Mesendoderm (in vitro differentiated cells): ENCODE measurements at places on chromosomes 7 and 10.

- peaks cover 2% of the 10 kb centered on the region for H3K27me3 ChIP-seq
- peak; percentile 67 for DNase-seq
- H3K36me3 ChIP-seq: no peaks in the 10 kb centered on the region
- H3K4me1 ChIP-seq: no peaks in the 10 kb centered on the region
Observed at GRCh38 chr10:103554488-103555324, 61.2 kb downstream of the NEURL1 start.

- no peak for DNase-seq
- no peaks in the 10 kb centered on the region for H3K27me3 ChIP-seq
- no peaks in the 10 kb centered on the region for H3K4me1 ChIP-seq
- peaks cover 7% of the 10 kb centered on the region for H3K36me3 ChIP-seq
Observed at GRCh38 chr7:112462236-112462635, 12.0 kb downstream of the IFRD1 start.

GRCh38 chr10:4053940-4054339 lies 268.9 kb upstream of the KLF6 start:
- no peaks in the 10 kb centered on the region for H3K27me3 ChIP-seq
- no peaks in the 10 kb centered on the region for H3K4me1 ChIP-seq
- no peaks in the 10 kb centered on the region for H3K36me3 ChIP-seq

GRCh38 chr10:43117777-43118583 lies 20.3 kb upstream of the CSGALNACT2 start:
- no peaks in the 10 kb centered on the region for H3K27me3 ChIP-seq
- no peaks in the 10 kb centered on the region for H3K4me1 ChIP-seq
- no peak overlapping the region for H3K27ac ChIP-seq
- H3K36me3 ChIP-seq: no peaks in the 10 kb centered on the region
- DNase-seq: no peak
- H3K4me3 ChIP-seq: no peak overlapping the region

- no peak overlapping the region for H3K4me3 ChIP-seq
- no peak overlapping the region for H3K27ac ChIP-seq
- DNase-seq: peak; percentile 76
- peaks cover 3% of the 10 kb centered on the region for H3K4me1 ChIP-seq
Observed at GRCh38 chr7:116782177-116782711, 80.1 kb upstream of the CAPZA2 start.

DNA sequence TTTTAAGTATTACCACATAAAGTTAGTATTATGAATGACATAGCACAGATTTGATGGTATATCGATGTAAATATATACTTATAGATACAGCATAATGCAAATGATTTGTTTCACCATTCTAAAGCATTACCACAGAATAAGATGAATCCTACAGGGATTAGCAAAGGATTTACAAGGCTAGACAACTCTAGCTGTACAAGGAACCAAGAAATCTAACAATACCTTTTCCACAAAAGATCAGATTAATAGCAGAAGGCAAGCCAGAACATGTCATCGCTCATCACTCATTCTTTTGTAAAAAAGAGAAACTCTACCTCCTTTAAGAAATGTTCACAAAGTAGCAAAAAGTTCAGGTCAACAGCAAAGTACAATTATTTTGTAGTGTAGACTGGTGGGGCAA lies 105.1 kb upstream of the ANK3 start:
- no peak overlapping the region for H3K4me3 ChIP-seq
- no peaks in the 10 kb centered on the region for H3K4me1 ChIP-seq
- no peaks in the 10 kb centered on the region for H3K27me3 ChIP-seq
- no peaks in the 10 kb centered on the region for H3K36me3 ChIP-seq

- H3K27ac ChIP-seq: no peak overlapping the region
- no peaks in the 10 kb centered on the region for H3K36me3 ChIP-seq
- no peaks in the 10 kb centered on the region for H3K27me3 ChIP-seq
- no peak for DNase-seq
- no peak overlapping the region for H3K4me3 ChIP-seq
- H3K4me1 ChIP-seq: no peaks in the 10 kb centered on the region
Observed at GRCh38 chr7:23093111-23093510, 12.5 kb upstream of the KLHL7 start.

DNA sequence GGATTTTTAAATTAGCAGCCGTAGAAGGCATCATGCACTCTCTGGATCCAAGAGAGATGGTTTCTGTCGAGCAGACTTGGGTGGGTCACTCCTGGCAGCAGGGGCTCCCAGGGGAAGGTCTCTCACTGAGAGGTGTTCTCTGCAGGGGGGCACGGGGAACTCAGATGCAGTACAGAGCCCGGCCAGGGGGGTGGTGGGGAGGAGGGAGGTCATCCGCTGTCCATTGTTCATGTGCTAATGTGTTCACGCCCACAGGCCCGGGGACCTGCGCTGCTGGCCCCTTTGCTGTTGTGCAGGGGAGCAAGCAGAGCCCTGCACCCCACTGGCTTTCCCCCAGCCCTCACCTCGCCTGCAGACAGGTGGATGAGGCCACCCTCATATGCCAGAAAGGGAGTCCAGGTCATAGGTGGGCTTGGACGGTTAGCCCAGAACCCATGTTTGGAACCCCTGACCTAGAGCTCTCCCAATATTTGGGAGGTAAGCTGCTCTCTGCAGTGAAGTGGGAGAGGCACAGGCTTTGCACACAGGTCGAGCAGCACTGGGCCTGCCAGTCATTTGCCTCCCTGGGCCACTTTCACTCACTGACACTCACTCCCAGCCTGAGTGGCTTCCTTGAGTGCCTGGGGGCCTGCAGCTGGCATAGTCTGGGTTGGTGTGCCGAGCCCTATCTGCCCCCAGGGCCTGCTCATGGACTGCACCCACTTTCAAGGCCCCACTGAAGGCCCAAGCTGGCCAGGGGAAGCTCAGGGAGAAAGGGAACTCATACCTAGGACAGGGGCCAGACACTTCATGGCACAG lies 12.6 kb upstream of the TBRG4 start:
- no peak overlapping the region for H3K4me3 ChIP-seq
- no peak overlapping the region for H3K27ac ChIP-seq
- H3K4me1 ChIP-seq: no peaks in the 10 kb centered on the region
- no peaks in the 10 kb centered on the region for H3K27me3 ChIP-seq
- peak; percentile 27 for DNase-seq

DNA sequence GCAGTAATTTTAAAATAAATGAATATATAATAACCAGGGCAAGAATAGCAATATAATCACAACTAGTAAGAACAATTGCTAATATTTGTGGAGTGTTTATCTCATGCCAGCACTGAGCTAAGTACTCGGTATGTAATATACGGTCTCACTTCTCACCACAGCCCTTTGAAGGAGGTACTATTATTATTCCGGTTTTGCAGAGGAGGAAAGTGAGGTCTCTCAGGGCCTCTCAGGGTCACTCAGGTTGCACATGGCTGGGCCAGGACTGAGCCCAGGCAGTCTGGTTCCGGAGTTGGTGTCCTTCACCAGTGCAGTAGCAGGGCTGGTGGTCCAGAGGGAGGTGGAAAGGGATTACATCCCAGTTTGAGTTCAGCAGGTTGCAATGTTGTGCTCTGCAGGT lies 80.9 kb downstream of the CHN2 start:
- H3K36me3 ChIP-seq: no peaks in the 10 kb centered on the region
- H3K27me3 ChIP-seq: no peaks in the 10 kb centered on the region
- DNase-seq: no peak
- no peak overlapping the region for H3K27ac ChIP-seq

DNA sequence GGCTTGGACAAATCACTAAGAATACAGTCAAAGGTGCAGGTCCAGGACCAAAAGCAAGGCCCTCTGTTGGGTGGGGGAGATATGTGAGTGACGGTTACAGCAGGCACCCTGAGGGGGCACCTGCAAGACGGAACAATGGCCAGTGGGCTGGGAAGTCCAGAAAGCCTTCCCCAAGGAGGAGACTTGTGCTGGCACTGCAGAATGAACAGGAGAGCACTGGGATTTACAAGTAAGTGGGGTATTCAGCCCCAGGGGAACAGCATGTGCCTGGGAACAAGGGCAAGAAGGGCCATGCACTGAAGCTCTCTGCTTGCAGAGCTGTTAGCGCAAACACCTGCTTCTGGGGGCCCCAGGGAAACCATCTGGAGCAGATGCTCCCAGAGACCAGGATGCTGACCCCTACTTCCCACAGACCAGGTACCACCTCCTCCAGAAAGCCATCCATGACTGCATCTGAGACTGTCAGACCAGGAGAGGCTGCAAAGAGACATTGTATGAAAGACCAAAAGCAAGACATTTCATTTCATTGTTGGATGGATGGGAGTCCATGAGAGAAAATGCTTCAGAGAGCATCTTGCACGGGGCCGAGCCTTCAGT lies 24.6 kb upstream of the ZMIZ1 start:
- DNase-seq: no peak
- peaks cover 13% of the 10 kb centered on the region for H3K4me1 ChIP-seq
- no peaks in the 10 kb centered on the region for H3K27me3 ChIP-seq
- H3K36me3 ChIP-seq: no peaks in the 10 kb centered on the region

DNA sequence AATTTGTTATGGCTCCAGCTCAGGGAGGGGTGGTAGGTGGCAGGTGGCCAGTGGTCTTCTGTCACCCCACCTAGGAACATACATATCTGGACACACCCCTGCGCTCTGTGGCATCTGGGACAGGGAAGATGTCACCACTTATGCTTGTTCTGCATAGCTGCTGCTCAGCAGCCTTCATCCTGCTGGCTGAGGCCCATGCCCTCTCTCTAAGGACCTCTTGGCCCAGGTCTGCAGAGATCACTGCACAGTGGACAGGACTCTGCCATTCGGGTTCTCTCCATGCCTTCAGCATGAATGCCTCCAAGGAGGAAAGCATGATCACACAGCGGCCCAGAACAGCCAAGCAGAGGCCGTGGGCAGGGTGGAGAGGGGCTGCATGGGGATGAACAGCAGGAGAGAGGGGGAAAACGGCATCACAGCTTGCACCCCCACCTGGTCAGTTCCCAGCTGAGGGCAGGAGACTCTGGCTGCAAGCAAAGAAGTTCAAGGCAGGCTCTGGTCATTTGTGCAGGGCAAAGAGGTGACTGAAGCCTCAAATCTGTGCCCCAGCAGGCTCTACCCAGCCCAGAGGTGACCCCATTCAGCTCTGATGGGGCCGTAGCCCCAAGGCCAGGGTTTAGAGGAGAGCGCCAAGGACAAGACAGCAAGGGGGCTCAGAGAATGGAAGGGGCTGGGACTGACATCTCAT lies 47.8 kb upstream of the GDF10 start:
- no peaks in the 10 kb centered on the region for H3K36me3 ChIP-seq
- no peaks in the 10 kb centered on the region for H3K27me3 ChIP-seq
- H3K4me1 ChIP-seq: no peaks in the 10 kb centered on the region
- no peak overlapping the region for H3K27ac ChIP-seq
- DNase-seq: no peak

GRCh38 chr7:155852426-155853301 lies 40.4 kb upstream of the SHH start:
- H3K27ac ChIP-seq: no peak overlapping the region
- no peaks in the 10 kb centered on the region for H3K27me3 ChIP-seq
- no peaks in the 10 kb centered on the region for H3K4me1 ChIP-seq
- no peaks in the 10 kb centered on the region for H3K36me3 ChIP-seq
- DNase-seq: no peak

- no peaks in the 10 kb centered on the region for H3K4me1 ChIP-seq
- no peak for DNase-seq
- H3K4me3 ChIP-seq: no peak overlapping the region
- no peaks in the 10 kb centered on the region for H3K27me3 ChIP-seq
Observed at GRCh38 chr10:96093948-96094347, 36.1 kb upstream of the ZNF518A start.

- DNase-seq: no peak
- H3K4me3 ChIP-seq: no peak overlapping the region
- no peaks in the 10 kb centered on the region for H3K36me3 ChIP-seq
- H3K27ac ChIP-seq: no peak overlapping the region
Observed at GRCh38 chr10:99555825-99556523, 23.2 kb downstream of the NKX2-3 start.

- H3K4me1 ChIP-seq: no peaks in the 10 kb centered on the region
- no peak for DNase-seq
- no peak overlapping the region for H3K4me3 ChIP-seq
- H3K27me3 ChIP-seq: no peaks in the 10 kb centered on the region
- no peak overlapping the region for H3K27ac ChIP-seq
- H3K36me3 ChIP-seq: no peaks in the 10 kb centered on the region
Observed at GRCh38 chr7:112748381-112748780, 41.8 kb downstream of the TMEM168 start.

- no peaks in the 10 kb centered on the region for H3K27me3 ChIP-seq
- no peak for DNase-seq
- H3K4me1 ChIP-seq: no peaks in the 10 kb centered on the region
Observed at GRCh38 chr7:46630031-46630430, 709.0 kb upstream of the IGFBP3 start.

- H3K36me3 ChIP-seq: no peaks in the 10 kb centered on the region
- peaks cover 4% of the 10 kb centered on the region for H3K4me1 ChIP-seq
- no peak overlapping the region for H3K4me3 ChIP-seq
- peak; percentile 60 for DNase-seq
- no peak overlapping the region for H3K27ac ChIP-seq
- H3K27me3 ChIP-seq: no peaks in the 10 kb centered on the region
Observed at GRCh38 chr10:89278034-89278535, 23.8 kb upstream of the IFIT2 start.

DNA sequence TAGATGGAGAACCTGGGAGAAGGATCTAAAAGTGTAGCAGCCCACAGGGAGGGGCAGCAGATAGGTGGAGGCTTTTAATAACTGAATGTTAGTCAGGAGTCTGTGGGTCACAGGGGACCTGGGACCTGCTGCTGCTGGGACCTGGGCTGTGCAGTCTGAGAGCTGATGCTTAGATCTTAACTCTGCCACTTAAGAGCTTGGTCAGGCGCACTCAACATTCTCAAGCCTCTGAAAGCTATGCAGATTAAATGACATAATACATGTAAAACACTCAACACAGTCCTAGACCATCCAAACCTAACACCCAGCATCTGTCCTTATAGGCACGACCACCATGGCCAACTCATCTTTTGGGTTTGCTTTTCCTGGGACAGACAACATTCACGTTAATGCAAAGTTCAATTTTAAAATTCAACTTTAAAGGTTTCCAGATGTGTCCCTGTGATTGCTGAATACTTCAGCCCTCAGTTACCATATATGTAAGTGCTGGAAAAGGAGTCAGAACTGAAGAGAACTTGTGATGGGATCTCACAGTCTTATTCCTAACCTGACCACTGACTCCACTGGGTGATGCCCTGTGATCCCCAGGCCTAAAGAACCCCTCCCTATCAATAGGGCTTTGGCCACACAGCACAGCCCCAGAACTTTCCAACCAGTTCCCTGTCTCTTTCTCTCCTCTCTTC lies 321.0 kb downstream of the PLXNA4 start:
- peaks cover 3% of the 10 kb centered on the region for H3K4me1 ChIP-seq
- no peak for DNase-seq

- H3K27me3 ChIP-seq: no peaks in the 10 kb centered on the region
- no peaks in the 10 kb centered on the region for H3K36me3 ChIP-seq
- H3K4me3 ChIP-seq: no peak overlapping the region
- H3K4me1 ChIP-seq: no peaks in the 10 kb centered on the region
- no peak overlapping the region for H3K27ac ChIP-seq
Observed at GRCh38 chr10:15223174-15223573, 54.7 kb upstream of the NMT2 start.

GRCh38 chr10:21173802-21174714 lies 276.9 kb upstream of the NEBL start:
- H3K4me3 ChIP-seq: peak overlapping the region; percentile 51
- no peaks in the 10 kb centered on the region for H3K36me3 ChIP-seq
- H3K27me3 ChIP-seq: no peaks in the 10 kb centered on the region
- DNase-seq: peak; percentile 77
